Hepatocyte (in vitro differentiated cells): ENCODE measurements at places on chromosomes 5 and 9.
A peak's percentile ranks its signal among the peaks of the same experiment; 100 is the strongest.

DNA sequence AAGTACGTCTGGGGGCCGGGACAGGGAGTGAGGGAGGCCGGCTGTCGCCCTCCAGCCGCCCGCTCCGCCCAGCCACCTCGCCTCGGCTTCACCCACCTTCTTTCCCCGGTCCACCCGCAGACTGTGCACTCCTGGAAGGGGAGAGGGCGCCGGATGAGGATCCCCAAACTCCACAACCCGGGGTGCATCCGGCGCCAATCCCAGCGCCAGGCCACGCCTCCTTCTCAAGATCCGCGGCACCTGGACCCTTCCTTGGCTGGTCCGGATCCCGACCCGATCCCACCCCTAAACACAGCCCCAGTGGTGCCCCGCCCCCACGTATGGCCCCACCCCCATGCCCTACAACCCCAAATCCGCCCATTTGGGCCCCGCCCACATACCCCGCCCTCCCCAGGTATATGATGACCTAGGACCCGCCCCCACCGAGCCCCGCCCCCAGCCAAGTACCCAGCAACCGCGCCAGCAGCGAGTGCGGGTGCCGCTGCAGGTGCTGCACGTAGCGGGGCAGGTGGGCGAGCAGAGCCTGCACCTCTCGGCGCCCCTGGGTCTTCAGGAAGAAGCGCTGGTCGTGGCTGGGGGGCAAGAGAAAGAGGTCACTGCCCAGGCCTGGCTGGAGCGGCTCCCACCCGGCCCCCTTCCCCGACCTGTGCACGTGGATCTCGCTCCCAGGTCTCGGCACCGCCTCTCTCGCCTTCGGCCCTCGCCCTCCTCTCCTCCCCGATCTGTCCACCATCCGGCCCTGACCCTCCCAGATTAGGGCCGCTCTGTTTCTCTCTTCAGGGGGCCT lies 3.2 kb downstream of the PIP5KL1 start:
- peak; percentile 71 for DNase-seq

DNA sequence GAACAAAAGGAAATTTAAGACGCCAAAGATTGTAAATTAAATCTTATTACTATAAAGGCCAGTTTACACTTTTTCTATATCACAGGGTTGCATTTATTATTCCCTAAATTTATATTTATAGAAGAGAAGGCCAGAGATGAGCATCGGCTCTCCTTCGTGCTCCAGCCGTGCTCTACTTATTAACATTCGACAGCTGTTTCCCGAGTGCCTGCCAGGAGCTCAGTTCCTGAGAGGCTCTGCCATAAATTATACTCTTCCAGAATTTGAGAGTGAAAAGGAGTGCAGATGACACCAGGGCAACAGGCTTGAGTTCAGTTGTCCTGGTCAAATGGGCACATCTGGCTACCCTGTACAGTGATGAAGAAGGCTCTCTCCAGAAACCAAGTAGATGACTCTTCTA lies 70.1 kb downstream of the PCSK5 start:
- DNase-seq: no peak

DNA sequence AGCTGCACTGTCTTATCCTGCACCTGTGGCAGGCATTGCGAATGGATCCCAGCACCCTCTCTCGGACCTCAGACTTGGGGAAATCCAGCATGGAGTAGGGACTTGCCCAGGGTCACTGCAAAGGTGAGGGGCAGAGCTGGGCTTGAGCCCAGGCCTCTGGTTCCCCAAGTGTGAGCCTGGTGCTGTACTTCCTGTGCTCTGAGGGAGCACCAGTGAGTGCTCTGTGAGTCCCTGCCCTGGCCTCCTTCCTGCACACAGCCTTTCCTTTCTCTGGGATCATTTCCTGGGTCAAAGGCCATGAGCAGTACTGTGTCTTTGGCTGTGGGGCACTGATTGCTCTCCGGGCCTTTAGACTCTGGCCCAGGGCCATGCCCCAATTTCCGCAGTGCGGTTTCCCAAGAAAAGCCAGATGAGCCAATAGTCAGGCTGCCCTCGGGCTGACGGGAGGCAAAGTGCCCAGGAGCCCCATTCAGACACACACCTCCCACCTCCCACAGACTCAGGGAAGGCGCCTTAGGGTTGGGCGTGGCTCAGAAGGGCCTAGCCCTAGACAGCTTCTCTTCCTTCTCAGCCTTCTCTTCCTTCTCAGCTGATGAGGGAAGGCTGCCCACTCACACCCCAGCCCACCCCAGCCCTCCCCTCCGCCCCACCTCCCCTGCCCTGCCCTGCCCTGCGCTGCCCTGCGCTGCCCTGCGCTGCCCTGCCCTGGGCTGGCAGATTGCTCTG lies 23.3 kb upstream of the TRIM14 start:
- peak; percentile 68 for DNase-seq

DNA sequence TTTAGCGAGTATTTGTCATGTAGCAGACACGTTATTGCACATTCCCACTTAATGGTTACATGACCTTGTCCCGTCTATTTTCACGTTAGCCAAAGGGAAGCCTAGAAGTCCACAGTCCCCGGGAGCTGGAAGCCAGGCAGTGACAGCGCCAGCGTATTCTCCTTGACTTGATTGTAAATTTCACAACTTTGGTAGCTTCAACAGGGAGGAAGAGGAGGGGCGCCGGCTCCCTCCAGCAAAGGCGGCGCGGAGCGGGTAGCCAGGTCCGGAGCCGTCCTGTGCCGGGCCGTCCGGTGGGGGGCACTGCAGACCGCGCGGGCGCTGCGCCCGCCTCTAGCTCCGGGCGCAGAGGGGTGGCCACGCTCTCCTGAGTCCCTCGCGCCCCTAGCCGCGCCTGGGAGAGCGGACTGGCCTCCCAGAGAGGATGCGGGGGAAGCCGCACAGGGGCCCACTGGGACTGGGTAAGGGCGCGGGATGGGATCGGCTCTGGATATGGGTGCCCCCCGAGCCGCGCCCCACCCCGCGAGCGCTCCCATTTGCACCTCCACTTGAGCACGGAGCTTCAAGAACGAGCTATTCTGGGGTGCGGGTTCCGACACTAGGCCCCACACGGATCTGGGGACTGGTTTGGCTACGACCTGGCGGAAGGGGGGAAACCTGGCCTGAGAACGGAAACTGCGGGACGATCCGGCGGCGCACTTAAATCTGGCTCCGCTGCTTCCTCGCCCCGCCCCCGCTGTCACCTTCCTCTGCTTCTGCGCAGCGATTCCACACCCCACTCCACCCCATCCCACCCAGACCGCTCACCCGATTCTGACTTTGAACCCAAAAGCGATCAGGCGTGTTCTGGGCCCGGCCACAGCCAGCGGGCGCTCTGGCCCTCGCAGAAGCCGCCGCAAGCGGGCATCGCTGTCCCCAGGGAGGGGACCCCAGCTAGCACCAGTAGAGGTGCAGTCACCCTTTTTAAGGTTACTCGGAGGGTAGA lies 23.8 kb downstream of the KLF4 start:
- DNase-seq: peak; percentile 90

- DNase-seq: no peak
Observed at GRCh38 chr9:16304301-16304700, 566.2 kb downstream of the BNC2 start.

DNA sequence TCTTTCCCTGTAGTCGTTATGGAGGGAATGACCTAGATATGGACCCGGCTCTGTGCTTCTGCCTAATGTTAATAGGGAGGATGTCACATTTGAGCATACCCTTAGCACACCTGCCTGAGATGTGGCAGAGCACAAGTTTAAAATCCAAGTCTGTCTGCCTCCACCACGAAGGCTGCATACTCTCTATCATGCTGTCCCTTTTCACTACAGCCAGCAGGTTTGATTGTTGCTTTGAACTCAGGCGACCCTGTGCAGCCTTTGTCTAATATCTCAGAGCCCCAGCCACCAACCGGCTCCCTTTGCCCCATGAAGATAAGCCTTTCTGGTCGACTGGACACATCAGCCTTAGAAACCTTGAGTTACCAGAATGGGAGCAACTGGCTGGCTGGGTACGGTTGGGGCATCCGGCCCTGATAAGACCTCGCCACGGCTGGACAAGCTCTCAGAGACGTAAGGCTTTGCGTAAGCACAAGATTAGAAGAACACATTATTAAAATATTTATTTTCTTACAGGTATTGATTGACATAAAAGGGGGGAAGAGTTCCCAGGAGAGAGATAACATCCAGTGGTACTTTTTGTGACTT lies 222.0 kb upstream of the TRIM32 start:
- DNase-seq: no peak

GRCh38 chr9:3205421-3206095 lies 320.2 kb downstream of the RFX3 start:
- no peak for DNase-seq

DNA sequence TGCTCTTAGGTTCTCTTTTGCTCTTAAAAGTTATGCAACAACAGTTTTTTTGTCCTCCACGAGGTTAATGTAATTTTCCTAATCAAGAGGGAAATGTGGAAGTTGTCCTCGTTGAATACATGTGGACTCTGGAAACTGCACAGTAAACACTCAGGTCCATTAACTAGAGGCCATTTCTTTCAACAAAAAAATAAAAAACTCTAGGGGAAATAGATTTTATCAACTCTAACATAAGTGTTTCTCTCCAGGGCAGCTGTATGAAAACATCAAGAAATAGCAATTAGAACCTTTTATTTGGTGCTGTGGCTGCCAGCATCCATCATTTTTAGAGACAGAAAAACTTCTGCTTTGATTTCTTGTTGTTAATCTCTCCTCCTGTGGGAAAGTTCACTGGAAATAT lies 288.6 kb downstream of the ICE1 start:
- DNase-seq: no peak

DNA sequence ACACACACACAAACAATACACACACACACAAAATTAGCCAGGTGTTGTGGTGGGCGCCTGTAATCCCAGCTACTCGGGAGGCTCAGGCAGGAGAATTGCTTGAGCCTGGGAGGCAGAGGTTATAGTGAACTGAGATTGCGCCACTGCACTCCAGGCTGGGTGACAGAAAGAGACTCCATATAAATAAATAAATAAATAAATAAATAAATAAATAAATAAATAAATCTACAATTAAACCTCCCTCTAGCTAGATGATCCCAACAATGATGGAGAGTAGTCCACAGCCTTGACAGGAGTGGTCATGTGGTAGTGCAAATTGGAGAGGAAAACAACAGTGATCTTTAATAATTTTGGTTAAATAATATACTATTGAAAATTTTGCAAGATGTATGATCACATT lies 1739.0 kb upstream of the C9orf72 start:
- no peak for DNase-seq

DNA sequence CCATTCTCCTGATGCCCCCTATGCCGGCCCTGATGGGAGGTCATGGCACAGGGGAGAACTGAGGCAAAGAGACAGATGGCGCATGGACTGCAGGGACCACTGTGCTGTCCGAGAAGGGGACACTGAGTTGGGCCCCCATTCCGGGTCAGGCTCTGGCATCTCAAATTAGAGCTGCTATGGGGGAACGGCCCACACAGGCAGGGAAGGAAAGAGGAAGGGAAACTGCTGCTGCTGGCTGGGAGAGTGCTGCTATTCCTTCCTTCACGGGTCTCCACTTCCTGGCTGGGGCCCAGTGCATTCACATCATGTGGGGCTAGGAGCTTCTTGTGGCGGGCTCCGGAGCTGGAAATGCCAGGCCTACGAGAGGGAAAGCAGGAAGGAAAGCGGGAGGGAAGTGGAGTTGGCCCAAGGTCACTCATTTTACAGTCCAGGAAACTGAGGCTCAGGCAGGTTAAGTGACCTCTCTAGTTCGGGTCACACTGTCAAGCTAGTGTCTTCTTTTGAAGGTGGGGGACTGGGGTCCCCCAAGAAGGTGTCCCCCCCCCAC lies 1.3 kb upstream of the CARD19 start:
- no peak for DNase-seq

DNA sequence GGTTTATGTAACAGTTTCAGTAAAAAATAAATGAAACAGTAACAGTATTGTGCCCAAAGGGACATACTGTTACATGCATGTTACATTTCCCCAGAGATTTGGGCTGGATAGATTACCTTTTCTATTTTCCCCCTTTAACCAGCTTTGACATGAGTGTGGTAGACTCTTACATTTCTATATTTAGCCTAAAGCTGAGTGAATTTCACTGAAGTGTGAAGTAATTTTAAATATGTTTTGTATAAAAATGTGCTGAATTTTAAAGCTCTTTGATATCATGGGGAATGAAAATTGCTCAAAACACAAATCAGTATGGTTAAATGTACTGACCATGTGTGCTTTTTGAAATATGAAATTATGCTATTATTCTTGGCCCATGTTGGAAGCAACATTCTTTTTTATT lies 122.3 kb upstream of the CDH10 start:
- no peak for DNase-seq

GRCh38 chr5:131296213-131296672 lies 32.4 kb downstream of the CDC42SE2 start:
- DNase-seq: no peak

- DNase-seq: peak; percentile 49
Observed at GRCh38 chr5:92641031-92641962, 939.7 kb downstream of the NR2F1-AS1 start.

GRCh38 chr9:9921805-9922204 lies 691.0 kb downstream of the PTPRD start:
- DNase-seq: no peak

DNA sequence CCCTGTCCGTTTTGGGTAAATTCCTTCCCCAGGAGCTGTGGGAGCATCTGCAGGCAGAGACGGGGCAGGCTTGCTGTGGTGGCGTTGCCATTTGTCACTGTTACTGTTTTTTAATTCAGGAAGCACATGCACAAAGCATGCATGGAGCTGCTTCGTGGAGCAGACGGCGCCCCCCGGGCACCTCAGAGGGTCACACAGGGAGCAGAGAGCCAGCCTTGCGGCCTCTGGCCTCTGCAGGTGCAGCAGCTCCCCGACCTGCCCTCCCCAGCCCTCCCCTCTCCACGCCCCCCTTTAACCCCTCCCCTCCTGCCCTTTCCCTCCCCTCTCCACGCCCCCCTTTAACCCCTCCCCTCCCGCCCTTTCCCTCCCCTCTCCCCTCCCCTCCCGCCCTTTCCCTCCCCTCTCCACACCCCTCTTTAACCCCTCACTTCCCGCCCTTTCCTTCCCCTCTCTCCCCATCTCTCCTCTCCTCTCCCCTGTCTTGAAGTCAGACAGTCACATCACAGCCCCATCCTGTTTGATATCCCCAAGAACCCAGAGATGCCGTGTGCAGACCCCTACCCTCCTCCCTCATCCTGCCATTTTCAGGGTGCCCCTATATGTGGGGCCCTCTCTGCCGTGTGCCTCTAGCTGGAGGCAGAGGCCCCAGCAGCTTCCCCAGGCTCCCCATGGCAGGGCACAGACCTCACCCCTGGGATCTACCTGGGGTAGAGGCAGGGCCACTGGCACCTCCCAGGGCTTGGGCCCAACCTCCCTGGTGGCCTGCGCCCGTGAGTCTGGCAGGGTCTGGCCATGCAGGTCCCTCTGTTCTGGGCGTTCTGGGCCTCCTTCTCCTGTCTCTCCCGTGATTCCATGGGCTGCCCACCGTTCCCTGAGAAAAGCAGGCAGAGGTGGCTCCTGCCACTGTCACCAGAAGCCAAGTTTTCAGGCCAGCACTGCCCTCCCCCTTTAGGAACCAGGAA lies 29.6 kb upstream of the UBAC1 start:
- peak; percentile 67 for DNase-seq

- DNase-seq: no peak
Observed at GRCh38 chr5:73441378-73441777, 7.2 kb downstream of the FOXD1 start.

- DNase-seq: no peak
Observed at GRCh38 chr9:11992866-11993265, 700.3 kb upstream of the TYRP1 start.
